ENCODE measurements at places on chromosomes 2 and 18.
A peak's percentile ranks its signal among the peaks of the same experiment; 100 is the strongest.

DNA sequence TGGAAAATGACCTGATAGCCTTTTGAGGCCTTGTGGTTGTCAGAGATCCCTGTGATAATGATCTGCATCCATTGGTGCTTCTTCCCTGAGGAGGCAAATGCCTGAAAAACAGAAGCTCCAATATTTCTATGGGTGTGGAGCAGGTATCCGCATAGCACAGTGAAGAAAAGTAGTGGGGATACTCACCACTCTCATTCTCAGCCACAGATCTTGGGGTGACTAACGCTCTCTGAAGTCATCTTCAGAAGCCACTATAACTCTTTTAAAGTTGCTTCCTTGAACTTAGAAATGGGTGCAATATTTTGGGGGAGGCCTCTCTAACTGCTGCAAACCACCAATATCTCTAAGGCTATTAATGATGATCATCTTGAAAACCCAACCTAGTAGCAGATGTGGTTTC is 46.2 kb downstream of the ARHGAP15 start:
- no peak for DNase-seq
- H3K27ac ChIP-seq, result peak overlapping the region; percentile 16
- no peaks in the 10 kb centered on the region for H3K27me3 ChIP-seq
- peaks cover 50% of the 10 kb centered on the region for H3K36me3 ChIP-seq
- no peak overlapping the region for H3K4me3 ChIP-seq

DNA sequence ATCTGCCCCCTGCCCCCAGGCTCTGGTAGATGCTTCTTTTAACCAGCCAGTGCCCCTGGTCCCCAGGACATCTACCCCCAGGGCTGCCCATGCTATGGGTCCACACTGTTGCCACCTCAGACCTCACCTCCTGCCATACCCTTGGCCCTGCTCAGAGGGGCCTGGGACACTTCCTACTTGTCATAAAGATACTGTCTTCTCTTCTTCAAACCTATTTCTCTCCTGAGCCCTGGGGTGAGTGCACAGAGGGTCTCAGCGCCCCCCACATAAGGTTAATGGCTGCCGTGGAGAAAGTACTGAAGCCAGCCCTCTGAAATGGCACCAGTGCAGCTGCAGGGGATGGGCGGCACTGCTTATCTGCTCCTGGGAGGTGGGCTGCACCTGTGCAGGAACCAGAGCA is 77.6 kb upstream of the MGAT4A start:
- no peak for DNase-seq
- H3K27ac ChIP-seq, result no peak overlapping the region
- peaks cover 12% of the 10 kb centered on the region for H3K27me3 ChIP-seq
- no peaks in the 10 kb centered on the region for H3K36me3 ChIP-seq
- H3K4me3 ChIP-seq, result no peak overlapping the region
- H3K4me1 ChIP-seq, result peaks cover 10% of the 10 kb centered on the region

- peaks cover 11% of the 10 kb centered on the region for H3K27me3 ChIP-seq
- H3K4me1 ChIP-seq, result peaks cover 3% of the 10 kb centered on the region
- H3K36me3 ChIP-seq, result no peaks in the 10 kb centered on the region
- H3K27ac ChIP-seq, result no peak overlapping the region
- no peak for DNase-seq
Observed at GRCh38 chr2:96933305-96934181, 52.8 kb downstream of the FAM178B start.

- peaks cover 18% of the 10 kb centered on the region for H3K4me1 ChIP-seq
- no peaks in the 10 kb centered on the region for H3K27me3 ChIP-seq
- no peak overlapping the region for H3K4me3 ChIP-seq
- no peak for DNase-seq
- H3K36me3 ChIP-seq, result peaks cover under 1% of the 10 kb centered on the region
Observed at GRCh38 chr2:147550995-147551731, 293.7 kb upstream of the ACVR2A start.

- H3K4me3 ChIP-seq, result no peak overlapping the region
- DNase-seq, result no peak
- no peaks in the 10 kb centered on the region for H3K27me3 ChIP-seq
- peaks cover 26% of the 10 kb centered on the region for H3K4me1 ChIP-seq
- no peaks in the 10 kb centered on the region for H3K36me3 ChIP-seq
Observed at GRCh38 chr2:237682856-237683670, 55.7 kb downstream of the LRRFIP1 start.

- H3K36me3 ChIP-seq, result no peaks in the 10 kb centered on the region
- no peaks in the 10 kb centered on the region for H3K27me3 ChIP-seq
- H3K4me3 ChIP-seq, result no peak overlapping the region
- peaks cover 8% of the 10 kb centered on the region for H3K4me1 ChIP-seq
- no peak overlapping the region for H3K27ac ChIP-seq
Observed at GRCh38 chr2:62287899-62288880, 92.3 kb downstream of the B3GNT2 start.

DNA sequence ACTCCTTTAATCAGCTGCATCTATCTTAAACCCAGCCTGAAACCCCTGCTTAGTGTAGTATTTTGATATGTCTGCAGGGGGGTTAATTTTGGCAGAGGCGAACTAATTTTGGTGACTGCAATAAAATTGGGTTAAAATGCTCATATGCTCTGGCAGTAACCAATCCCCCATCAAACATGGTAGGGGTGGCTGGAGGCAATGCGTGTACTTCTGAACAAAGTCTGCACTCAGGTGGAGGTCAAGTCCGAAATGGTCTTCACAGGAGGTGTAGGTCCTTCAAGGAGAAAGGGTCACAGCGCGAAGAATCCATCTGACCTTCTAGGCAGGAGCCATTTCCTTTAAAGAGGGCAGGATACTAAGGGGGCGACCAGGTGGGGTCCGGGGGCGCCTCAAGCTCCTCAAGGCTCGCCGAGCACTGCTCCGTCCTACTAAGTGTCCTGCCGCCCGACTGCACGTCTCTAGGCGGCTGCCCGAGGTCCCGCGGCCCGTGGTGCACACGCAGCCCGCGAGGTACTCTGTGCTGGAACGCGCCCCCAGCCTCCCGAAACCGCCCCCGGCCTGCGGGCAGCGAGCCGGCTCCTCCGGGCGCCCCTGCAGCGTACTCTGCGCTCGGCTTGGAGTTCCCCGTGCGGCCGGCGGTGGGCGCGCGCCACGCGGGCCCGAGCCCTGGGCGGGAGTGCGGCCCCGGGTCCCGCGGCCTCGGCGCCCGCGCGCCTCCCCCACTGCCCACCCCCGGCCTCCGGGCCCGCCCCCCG is 1.7 kb upstream of the LDLRAD4 start:
- DNase-seq, result peak; percentile 43
- H3K27ac ChIP-seq, result no peak overlapping the region
- H3K4me1 ChIP-seq, result peaks cover 20% of the 10 kb centered on the region
- peaks cover 60% of the 10 kb centered on the region for H3K27me3 ChIP-seq
- H3K36me3 ChIP-seq, result no peaks in the 10 kb centered on the region
